HFFc6 (cell line): ENCODE measurements at places on chromosomes 6 and 20. TPM values are rescaled to one million over a fixed set of nuclear protein-coding genes. Genes with fewer than 3 reads are reported as not detected.

MRAP2 gene
- not detected in 2 replicates for total RNA-seq

UNC5CL gene
- total RNA-seq = not detected in 3 replicates

DOK5 gene
- 0.14 to 0.16 TPM in 2 of 3 replicates, not detected in the other for total RNA-seq

KIFC1 gene
- 16.7 and 36.5 TPM in 2 replicates for total RNA-seq

SLC25A27 gene
- 0.57 TPM in 1 of 2 replicates, not detected in the other for total RNA-seq

RAE1 gene
- total RNA-seq = 27.2 to 33.3 TPM (median 27.5 TPM) in 3 replicates

FOXP4 gene
- 17.9 to 24.4 TPM (median 18.6 TPM) in 3 replicates for total RNA-seq
